ENCODE measurements at places on chromosomes 4 and X. TPM values are rescaled to one million over a fixed set of nuclear protein-coding genes. Genes with fewer than 3 reads are reported as not detected.

Gene PDCL2
- polyA plus RNA-seq: not detected

Gene SYTL4
- not detected for polyA plus RNA-seq

Gene ZNF711
- 0.46 TPM for polyA plus RNA-seq

Gene JAKMIP1
- polyA plus RNA-seq: 20.1 TPM

Gene ACE2
- not detected for polyA plus RNA-seq

Gene PAGE4
- not detected for polyA plus RNA-seq

Gene RTL3
- not detected for polyA plus RNA-seq

Gene SPINK2
- polyA plus RNA-seq: 7.4 TPM

Gene FABP2
- polyA plus RNA-seq: not detected

Gene CT45A1
- polyA plus RNA-seq: not detected

Gene GPRASP2
- 3.1 TPM for polyA plus RNA-seq

Gene ESX1
- not detected for polyA plus RNA-seq

Gene MAGEB2
- polyA plus RNA-seq: not detected

Gene CD99L2
- polyA plus RNA-seq: 14.7 TPM

Gene NSUN7
- polyA plus RNA-seq: not detected

Gene FAM9B
- polyA plus RNA-seq: not detected

Gene GABRA4
- not detected for polyA plus RNA-seq

Gene TMEM31
- polyA plus RNA-seq: not detected

Gene RBMX
- polyA plus RNA-seq: 243 TPM

Gene PAGE2
- polyA plus RNA-seq: not detected

Gene TMPRSS11E
- not detected for polyA plus RNA-seq

Gene ATOH1
- not detected for polyA plus RNA-seq

Gene TCEANC
- 11.7 TPM for polyA plus RNA-seq

Gene NOX1
- not detected for polyA plus RNA-seq

Gene MND1
- polyA plus RNA-seq: not detected

Gene POU3F4
- not detected for polyA plus RNA-seq

Gene ZNF732
- not detected for polyA plus RNA-seq

Gene CYSLTR1
- polyA plus RNA-seq: 3.0 TPM

Gene HTR2C
- not detected for polyA plus RNA-seq

Gene PIN4
- polyA plus RNA-seq: 28.9 TPM

Gene PRR32
- polyA plus RNA-seq: not detected

Gene ATP1B4
- not detected for polyA plus RNA-seq

Gene TNMD
- not detected for polyA plus RNA-seq

Gene IL21
- not detected for polyA plus RNA-seq

Gene VCX3B
- not detected for polyA plus RNA-seq

Gene CSAG2
- not detected for polyA plus RNA-seq

Gene VSIG4
- polyA plus RNA-seq: not detected

Gene STARD8
- polyA plus RNA-seq: not detected

Gene MAGEA9B
- not detected for polyA plus RNA-seq

Gene DCHS2
- polyA plus RNA-seq: not detected

Gene F11
- polyA plus RNA-seq: not detected

Gene FAT1
- not detected for polyA plus RNA-seq

All from CD4-positive, CD25-positive, alpha-beta regulatory T cell (primary cell).